GM20000 (cell line): ENCODE measurements at places on chromosomes 3 and 15.

DNA sequence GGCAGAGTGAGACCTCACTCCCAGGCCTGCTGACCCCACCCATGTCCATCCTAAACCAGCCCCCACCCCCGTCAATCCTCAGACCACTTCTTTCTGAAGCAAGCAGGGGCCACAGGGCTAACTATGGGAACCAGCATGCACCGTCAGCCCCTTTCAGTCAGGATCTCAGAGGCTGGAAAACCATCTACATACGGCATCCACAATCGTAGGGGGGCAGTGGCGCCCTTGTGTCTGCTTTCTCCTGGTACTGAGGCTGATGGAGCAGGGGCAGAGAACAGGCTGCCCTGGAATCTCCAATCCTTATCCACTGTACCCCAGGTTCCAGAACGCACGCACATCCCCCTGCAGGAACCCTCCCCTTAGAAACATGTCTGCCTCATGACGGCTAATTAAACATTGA is 56.6 kb downstream of the XXYLT1 start:
- no peak for DNase-seq

GRCh38 chr15:68187559-68187958 is 17.6 kb downstream of the CALML4 start:
- DNase-seq, result no peak

DNA sequence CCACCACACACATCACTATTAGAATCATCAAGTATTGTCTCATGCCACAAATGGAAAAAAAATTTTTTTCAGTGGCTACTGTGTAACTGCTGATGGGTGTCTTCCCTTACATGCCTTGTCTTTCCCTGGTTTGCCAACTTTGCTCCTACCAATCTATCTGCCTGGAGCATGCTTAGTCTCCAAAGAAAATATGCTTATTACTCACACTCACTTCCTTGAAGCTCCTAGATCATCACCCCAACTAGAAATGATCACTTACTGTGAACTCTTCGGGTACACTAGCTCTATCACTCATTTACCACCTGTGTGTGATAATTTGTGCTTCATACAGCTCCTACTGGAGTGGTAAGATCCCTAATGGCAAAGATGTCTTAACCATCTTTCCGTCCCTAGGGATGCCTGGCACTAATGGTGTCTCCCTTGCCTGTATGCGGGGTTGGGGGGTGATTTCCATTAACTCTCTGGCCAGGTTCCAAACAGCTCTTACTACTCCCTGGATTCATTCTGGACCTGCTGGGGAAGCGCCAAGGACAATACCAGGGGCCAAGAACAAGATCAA is 799 bp downstream of the VPS33B start:
- DNase-seq, result no peak

DNA sequence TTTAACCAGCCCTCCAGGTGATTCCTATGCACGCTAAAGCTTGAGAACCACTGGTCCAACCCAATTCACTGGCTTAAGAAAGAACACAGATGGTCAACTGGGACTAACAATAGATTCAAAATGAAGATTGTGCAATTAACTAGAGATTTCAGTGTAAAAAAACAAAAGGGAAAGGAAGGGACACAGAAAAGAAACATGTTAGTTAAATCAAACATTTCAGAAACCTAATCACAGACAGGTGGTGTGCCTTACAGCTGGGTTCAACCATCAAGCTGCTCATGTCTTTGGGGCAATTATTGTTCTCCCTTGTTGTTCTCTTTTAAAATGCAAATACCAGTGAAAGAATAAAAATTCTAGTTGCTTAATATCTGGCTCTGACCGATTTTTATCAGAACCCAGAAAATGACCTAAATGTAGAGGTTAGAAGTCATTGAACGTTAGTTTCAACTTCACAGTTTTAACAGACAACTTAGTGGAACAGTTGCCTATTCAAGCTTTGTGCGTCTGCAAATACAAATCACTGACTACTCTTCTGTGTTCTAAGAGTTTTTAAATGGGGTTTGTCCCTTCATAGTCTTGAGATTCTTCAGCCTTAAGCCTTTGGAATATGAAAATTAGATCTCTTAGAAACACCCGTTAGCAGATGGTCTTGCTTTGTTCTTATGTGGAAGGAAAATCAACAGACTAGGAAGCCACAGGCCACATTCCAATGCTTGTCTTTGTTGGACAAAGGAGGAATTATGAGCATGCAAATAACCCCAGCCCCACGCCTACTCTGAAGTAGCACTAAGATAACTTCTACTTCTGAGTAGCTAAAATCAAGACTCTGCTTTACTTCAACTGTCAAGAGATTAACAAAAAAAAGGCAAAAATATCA is 223.4 kb downstream of the ATP8B4 start:
- DNase-seq, result no peak

DNA sequence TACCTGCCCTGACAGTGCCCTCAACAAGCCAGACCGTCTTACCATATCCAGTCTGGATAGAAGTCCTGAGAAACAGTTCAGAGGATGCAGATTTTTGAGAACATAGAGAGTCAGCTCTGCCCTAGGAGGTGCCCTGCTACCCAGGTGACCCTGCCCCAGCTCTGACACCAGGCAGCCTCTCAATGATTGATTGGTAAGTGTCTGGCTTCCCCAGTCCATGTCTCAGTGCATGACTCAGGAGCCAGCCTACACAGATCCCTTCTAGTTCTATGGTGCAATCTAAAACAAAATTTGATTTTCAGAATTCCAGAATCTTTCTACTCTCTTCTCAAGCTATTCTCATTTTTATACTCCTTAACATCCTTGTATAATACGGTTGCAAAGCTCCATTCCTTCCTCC is 292.1 kb downstream of the VPS13C start:
- DNase-seq, result no peak

GRCh38 chr3:126573492-126574117 is 14.9 kb upstream of the C3orf22 start:
- DNase-seq, result no peak

DNA sequence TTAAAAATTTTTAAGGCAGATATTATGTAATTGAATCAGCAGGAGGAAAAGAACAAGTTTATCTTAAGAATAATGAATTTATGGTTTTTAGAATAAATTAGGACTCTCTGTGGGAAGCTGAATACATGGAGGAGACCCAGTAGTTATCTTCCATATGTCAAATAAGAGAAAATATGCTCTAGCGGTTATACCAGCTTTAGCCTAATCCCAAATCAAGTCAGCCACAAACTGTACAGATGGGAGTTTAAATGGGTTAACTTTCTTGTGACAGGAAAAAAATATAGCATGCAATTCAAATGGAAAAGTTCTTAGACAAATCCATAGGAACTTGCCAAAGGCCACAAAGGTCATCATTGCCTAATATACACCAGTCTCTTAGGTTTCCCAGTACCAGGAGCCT is 84.3 kb downstream of the TTBK2 start:
- DNase-seq, result no peak

DNA sequence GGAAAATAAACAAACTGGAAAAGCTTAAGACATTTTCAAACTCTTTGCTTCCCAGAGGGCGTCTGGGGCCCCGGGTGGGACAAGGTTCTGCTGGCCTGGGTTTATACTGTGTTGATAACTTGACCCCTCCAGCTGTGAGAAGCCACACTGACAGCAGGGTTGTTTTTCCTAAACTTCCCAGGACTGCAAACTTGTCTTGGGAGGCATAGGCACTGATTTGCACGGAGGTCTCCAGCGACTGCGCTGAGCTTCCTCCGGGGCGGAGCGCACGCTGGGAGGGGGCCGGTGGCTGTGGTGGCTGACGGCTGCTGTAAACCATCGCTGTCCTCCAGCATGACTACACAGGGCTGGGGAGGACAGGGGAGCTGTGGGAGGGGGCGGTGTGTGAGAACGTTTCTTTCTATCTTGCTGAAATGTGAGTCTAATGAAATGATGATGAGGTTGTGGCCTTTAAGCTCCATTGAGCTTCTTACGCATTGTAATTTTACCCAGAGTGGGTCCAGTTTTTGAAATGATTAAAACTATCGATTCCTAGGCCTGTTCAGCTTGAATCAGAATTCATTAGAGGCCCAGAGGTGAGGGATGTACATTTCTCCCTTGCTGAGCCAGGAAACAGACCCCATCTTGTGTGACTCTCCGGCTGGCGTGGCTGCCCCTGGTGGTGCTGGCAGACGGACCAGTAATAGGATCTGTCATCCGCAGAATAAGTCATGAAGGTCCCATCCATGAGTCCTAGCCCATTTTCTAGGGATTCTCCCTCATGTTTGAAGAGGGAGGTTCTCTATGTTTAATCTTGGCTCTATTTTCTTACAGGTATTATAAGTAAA is 40.5 kb upstream of the VPS8 start:
- no peak for DNase-seq

DNA sequence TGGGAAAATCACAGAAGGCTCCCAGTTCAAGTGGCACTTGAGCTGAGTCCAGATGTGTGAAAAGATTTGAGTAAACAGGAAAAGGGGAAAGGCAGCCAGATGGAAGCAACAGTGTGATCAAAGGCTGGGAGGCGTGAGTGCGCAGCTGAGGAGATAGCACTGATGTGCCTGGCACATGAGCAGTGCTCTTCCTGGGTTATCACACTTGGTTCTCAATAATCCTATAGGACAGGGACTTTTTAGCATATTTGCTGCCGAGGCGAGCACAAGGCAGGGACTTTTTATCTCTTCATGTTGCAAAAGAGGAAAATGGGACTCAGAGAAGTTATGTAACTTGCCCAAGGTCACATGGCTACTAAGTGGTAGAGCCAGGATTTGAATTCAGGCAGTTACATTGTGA is 39.6 kb downstream of the CORO2B start:
- DNase-seq, result no peak

GRCh38 chr15:35757765-35758164 is 211.8 kb upstream of the DPH6 start:
- DNase-seq, result no peak

DNA sequence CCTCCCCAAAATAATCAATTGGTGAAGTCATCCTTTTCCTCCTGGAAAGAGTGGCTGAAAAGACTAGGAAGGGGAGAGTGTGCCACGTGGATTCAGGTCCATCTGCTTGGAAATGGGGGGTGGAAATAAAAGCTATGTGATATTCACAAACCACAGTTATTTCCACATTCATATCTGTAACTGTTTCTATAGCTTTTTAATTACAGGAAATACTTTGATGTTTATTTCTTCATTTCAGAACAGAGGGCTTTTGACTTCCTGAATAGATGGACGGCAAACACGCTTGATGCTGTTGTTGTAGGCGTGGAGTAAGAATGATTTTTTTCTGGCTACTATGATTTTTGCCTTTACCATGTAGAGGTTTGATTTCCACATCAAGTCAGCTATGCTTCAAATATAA is 10.1 kb downstream of the AADACL2 start:
- DNase-seq, result no peak

DNA sequence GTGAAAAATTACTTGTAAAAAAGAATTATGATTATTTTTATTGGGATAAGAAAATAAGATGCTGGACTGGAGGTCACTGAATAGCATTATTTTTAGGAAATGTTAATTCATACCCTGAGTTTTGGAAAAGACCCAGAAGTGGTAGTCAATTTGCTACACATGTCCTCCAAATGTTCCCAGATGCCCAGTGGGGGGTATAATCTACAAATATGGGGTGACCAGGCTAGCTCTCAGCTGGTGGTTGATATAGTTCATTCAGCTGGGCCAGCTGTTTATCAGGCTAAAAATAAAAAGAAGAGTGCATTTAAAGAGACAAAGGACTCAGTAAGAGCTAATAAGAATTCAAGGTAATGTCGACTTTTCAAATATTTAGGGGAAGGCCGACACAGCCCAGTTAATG is 402.0 kb upstream of the GOLIM4 start:
- no peak for DNase-seq

DNA sequence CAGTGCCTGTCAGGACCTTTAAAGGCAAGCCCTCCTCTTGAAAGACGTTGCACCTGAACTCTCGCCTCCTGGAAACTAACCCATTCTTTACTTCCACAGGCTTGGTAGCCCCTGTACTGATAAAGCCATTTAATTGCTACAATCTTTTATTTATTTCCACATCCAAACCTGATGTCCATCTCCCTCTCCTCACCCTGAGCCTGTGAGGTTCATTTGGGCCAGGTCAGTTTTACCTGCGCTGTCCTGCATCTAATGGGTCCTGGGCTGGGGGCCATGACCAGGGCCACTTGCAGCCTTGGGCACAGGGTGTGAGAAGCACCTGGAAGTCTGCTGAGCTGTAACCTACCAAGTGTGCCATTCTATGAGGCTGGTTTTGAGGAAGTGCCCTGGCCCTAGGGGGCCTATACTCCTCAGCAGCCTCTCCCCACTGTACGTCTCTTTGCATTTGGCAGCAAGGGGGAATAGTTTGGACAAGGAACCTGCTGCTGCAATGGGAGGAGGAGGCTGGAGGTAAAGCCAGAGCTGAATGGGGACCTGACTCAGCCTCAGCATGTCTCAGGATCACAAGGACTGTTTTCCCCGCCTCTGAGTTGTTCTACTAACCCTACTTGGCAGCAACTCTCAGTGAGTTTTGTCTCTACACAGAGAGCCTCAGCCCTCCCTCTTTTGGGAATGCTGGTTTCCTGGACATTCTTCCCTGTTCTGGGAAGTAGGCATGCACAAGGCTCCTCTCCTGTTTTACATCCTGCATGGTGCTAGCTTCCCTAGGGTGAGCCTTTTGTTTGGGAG is 53.8 kb downstream of the WDR76 start:
- DNase-seq, result no peak
